ENCODE measurements at places on chromosomes 2 and 18. TPM values are rescaled to one million over a fixed set of nuclear protein-coding genes. Genes with fewer than 3 reads are reported as not detected.

The CXCR4 gene
- total RNA-seq = 3.6 TPM

The AGXT gene
- not detected for total RNA-seq

The GCKR gene
- 0.84 TPM for total RNA-seq

The MCEE gene
- 33.8 TPM for total RNA-seq

The CFAP65 gene
- not detected for total RNA-seq

The SKA1 gene
- total RNA-seq = 7.0 TPM

The GAREM1 gene
- 22.9 TPM for total RNA-seq

The RALB gene
- total RNA-seq = 81.2 TPM

The MAL gene
- total RNA-seq = 382 TPM

- ATAC-seq = no peak
These were observed 34.5 kb downstream of the PIK3C3 start for GRCh38 chr18:41989508-41989907.

- no peak for ATAC-seq
These were observed 115.3 kb downstream of the DOCK10 start for GRCh38 chr2:224927011-224927410.

- no peak for ATAC-seq
These were observed 2.3 kb downstream of the VAPA start for GRCh38 chr18:9916077-9916639.

GRCh38 chr18:44869533-44869932 lies 188.8 kb downstream of the SETBP1 start:
- ATAC-seq = no peak

GRCh38 chr2:41913311-41913710 lies 134.5 kb upstream of the PKDCC start:
- no peak for ATAC-seq

- ATAC-seq = no peak
These were observed 150.4 kb upstream of the ITGA4 start for GRCh38 chr2:181306785-181307184.

- peak; percentile 76 for ATAC-seq
These were observed 53.7 kb upstream of the ARL4C start for GRCh38 chr2:234550511-234551107.

- no peak for ATAC-seq
These were observed 4.6 kb downstream of the ABCB6 start for GRCh38 chr2:219214141-219214540.

GRCh38 chr18:5030636-5031035 lies 166.4 kb downstream of the AKAIN1 start:
- no peak for ATAC-seq

- no peak for ATAC-seq
These were observed 354.7 kb upstream of the FIGN start for GRCh38 chr2:164090533-164090932.

DNA sequence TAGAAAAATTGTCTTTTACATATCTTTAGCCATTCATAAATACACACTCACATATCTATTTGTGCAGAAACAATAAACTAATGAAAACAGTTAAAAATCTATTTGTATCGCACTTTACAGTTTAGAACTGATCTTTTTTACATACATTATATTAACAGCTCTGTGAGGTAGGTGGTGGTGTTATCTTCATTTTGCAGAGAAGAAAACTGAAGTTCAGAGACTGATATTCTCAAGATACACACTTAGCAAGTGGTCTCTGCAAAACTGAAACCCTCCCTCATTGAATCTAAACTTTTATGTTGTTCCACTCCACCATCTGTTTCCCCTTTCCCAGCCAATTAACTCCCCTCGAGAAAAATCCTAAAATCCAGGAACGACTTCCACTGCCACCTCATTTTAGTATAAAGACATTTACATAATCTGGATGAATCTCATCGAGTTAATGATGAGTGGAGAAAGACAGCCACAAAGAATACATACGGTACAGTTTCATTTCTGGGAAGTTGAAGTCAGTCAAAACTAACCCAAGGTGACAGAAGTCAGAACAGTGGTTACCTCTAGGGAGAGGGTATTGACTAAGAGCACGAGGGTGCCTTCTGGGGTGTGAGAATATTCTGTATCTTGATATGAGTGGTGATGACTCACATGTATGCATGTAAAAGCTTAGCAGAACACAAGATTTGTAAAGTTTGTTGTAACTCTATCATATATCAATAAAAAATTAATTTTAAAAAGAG lies 524.2 kb upstream of the TCF4 start:
- ATAC-seq = peak; percentile 39

GRCh38 chr2:172242961-172243360 lies 140.3 kb upstream of the DLX2 start:
- ATAC-seq = no peak

GRCh38 chr2:199163613-199164458 lies 293.9 kb downstream of the SATB2 start:
- no peak for ATAC-seq

DNA sequence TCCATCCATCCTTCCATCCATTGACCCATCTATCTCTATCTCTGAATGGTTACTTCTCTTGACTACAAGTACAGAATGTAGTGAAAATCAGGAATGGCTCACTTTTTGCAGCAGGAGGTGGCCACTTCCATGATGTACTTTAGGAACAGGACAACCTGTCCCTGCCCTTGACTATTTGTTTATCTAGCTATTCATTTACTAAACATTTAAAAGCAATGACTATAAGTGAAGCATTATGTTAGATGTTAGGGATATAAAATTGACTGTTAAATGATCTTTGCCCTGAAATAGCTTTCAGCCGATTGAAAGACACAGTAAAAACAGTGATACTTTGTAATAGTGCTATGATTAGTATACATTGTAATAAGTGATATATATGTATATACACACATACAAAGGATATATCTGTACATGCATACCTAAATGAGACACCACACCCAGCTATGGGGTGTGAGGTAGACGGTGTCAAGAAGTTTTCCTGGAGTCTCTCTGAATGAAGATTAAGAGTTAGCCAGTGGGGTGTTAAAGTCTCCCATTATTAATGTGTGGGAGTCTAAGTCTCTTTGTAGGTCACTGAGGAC lies 68.5 kb downstream of the C18orf54 start:
- no peak for ATAC-seq
